K562 (cell line): ENCODE measurements at places on chromosomes 5 and 9. TPM values are rescaled to one million over a fixed set of nuclear protein-coding genes. Genes with fewer than 3 reads are reported as not detected.

GRCh38 chr5:64765804-64766504 is 2.5 kb downstream of the SREK1IP1 start:
- peak; percentile 12 for DNase-seq

Gene TGFBI
- total RNA-seq: 0.62 and 0.98 TPM in 2 replicates

DNA sequence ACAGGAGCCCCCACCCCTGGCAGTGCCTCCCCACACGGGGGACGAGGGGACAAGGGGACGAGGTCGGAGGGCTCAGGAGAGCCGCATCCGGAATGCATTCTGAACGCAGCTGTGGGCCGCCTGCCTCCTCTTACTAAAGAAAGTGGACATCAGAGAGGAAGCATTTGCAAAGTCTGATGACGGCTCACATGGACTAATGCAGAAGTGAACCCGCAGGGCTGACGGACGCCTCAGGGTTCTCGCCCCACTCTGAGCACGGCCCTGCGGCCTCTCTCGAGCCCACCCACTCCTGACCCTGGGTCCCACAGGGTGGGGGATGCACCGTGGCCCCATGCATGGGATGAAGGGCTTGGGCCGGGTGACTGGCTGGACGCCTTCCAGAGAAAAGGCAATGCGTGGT is 5.9 kb downstream of the LPCAT1 start:
- no peak for DNase-seq

Gene NUTM2G
- total RNA-seq: not detected in 2 replicates

Gene C5orf52
- total RNA-seq: not detected in 2 replicates

Gene CCL19
- not detected in 2 replicates for total RNA-seq

DNA sequence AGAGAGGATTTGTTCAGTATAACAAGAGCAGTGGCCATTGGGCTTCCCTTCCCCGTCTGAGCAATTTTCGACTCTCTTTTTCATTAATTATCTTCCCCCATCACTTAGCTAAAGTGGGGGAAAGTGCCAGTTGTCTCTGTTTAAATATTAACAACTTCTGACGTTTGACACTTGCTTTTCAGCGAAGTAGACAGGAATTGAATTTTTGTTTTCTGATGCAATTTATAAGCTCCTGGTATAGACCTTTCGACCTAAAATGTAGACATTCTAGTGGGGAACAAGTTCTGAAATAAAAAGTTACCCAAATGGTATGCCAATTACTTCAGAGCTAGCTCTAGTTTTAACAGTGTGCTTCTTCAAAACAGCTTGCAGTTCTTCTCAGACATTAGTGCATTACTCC is 100.6 kb downstream of the ITGA1 start:
- no peak for DNase-seq

DNA sequence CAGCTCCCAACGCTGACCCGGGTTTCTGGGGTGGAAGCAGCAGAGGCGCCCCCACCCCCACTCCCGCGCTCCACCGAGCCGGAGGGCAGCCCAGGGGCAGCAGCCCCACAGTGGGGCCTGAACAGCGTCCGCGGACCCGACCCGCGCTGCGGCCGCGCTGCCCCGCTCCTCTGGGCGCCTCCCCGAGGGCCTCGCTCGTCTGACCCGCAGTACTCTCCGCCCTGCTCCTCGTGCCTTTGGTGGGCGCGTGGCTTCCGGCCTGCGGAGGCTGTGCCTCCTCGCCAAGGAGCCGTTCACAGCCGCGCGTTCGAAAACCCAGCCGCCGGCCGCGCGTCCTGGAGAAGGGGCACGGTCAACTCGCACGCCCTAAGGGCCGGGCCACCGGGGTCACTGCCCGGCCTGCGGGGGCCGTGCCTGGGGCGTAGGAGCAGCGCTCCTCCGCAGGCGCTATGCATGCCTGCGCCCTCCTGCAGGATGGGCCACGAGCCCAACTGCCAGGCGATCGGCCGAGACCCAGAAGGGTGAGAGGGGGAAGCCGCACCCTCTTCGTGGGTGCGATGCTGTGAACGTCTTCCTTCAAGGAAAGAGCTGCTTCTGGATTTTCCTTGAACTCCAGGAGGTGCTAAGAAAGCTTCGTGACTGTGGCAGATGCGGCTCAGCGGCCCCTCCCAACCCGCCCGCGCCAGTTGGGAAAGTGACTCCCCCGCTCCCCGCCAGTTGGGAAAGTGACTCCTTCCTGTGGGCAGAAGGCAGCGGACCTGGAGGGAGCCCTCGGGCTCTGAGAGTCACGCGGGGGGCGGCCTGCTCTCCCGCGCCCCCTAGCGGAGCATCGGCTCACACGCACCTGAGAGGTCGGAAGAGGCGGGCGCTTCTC is 82.7 kb downstream of the HSD17B3 start:
- peak; percentile 76 for DNase-seq

DNA sequence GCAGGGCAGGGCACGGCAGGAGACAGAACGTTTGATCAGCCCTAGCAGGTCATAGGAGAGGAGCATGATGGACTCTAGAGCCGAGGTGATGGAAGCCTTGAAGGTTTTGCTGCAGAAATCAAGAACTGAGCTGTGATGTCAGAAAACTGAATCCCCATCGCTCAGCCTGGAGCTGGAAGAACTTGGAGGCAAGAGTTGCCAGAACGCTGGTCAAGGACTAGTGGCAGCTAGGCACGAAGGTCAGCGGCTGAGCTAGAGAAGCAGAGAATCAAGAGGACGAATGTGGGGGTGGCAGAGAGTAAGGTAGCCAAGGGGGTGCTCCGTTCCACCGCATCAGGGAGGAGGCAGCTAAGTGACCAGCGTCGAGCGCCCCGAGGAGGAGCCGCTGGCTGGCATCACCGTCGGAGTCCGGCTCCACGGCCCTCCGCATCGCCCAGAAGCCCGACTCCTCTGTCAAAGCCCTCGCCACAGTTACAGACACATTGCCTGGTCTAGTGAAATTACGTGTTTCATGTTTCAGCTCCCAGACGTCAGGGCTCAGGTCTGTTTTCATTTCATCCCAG is 1.2 kb upstream of the GALNT10 start:
- no peak for DNase-seq

- DNase-seq: no peak
Measured at GRCh38 chr5:41334221-41334620, 120.9 kb upstream of the C6 start.

- DNase-seq: no peak
Measured at GRCh38 chr5:3414371-3414770, 181.3 kb upstream of the IRX1 start.

DNA sequence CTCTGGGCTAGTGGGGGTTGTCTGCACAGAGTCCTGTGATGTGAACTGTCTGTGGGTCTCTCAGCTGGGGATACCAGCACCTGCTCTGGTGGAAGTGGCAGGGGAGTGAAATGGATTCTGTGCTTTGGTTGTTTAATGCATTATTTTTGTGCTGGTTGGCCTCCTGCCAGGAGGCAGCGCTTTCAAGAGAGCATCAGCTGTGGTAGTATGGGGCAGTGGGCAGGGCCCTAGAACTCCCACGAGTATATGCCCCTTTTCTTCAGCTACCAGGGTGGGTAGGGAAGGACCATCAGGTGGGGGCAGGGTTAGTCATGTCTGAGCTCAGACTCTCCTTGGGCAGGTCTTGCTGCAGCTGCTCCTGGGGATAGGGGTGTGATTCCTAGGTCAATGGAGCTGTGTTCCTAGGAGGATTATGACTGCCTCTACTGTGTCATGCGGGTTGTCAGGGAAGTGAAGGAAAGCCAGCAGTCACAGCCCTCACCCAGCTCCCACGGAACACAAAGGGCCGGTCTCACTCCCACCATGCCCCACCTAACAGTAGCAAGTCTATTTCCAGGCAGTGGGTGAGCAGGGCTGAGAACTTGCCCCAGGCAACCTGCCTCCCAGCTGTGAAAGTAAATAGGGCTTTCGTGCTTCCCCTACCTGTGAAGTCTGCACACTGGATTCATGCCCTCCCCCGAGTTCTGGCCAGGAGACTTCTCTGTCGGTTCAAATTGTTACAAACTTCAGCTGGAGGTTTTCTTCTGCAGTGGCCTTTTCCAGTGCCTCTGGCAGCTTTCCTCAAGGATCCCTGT is 25.7 kb upstream of the FAM81B start:
- no peak for DNase-seq

GRCh38 chr5:97979740-97980139 is 793.7 kb upstream of the RGMB start:
- no peak for DNase-seq

- DNase-seq: peak; percentile 36
Measured at GRCh38 chr9:34988218-34989002, 1.1 kb upstream of the DNAJB5 start.

DNA sequence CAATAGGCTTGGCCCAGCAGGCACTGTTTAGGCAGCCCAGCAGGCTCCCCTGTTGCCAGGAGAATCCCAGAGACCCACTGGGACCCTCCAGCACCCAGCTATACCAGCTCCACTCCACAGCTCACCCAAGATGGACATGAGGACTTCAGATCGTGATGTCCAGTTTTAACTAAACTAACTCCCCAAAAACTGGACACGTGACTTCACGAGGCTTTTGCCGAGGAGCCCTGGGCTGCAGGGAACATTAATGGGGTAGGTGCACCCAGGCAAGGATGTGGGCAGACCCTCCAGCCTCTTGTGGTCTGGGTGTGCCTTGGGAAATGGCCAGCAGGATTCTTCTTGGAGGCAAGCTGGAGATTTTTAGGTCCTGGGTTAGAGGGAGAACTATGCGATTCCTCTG is 8.9 kb upstream of the NKD2 start:
- no peak for DNase-seq

DNA sequence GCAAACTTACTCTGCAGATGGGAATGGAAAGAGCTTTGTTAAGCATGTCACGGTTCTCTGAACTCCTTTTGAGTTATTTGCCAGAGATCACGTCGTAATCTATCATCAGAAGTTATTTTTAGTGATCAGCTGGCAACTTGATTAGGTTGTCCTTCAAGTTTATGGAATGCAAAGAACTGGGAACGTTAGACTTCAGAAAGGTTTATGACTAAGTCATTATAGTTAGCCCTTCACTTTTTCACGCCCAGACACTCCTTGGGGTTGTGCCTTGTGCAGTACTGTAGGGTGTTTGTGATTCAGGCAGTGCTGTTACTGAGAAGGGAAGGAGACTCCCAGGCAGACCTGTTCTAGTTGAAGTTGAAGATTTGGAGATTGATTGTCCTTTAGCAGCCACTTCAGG is 26.8 kb upstream of the PHF2 start:
- no peak for DNase-seq

DNA sequence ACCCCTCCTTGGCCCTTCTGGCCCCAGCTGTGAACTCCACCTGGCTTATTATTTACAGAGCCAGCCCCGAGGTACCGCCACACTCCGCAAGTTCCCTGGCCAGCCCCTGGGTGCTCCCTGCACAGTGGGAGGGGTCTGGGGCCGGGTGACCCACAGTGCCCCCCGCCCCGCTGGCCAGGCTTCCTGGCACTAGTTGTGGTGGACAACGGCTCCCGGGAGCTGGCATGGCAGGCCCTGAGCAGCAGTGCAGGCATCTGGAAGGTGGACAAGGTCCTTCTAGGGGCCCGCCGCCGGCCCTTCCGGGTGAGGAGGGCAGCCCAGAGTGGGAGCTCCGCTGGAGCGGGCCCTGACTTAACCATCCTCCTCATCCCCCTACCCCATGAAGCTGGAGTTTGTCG is 3.9 kb downstream of the MAMDC4 start:
- DNase-seq: no peak

- DNase-seq: no peak
Measured at GRCh38 chr5:757346-757930, 27.1 kb downstream of the ZDHHC11B start.

GRCh38 chr5:149646564-149646963 is 65.3 kb downstream of the ARHGEF37 start:
- peak; percentile 49 for DNase-seq

GRCh38 chr5:33941090-33941489 is 4.9 kb downstream of the RXFP3 start:
- DNase-seq: no peak

GRCh38 chr9:100294806-100295205 is 57.9 kb downstream of the TEX10 start:
- DNase-seq: no peak

Gene PCDHGA3
- total RNA-seq: 0.24 and 0.38 TPM in 2 replicates

GRCh38 chr9:127169575-127169883 is 47.1 kb upstream of the ANGPTL2 start:
- no peak for DNase-seq

Gene SPATA31A3
- total RNA-seq: not detected in 2 replicates

Gene GABBR2
- total RNA-seq: 0.42 and 0.47 TPM in 2 replicates

Gene SPATA31D4
- total RNA-seq: not detected in 2 replicates

Gene FOXD4L6
- total RNA-seq: not detected in 2 replicates

DNA sequence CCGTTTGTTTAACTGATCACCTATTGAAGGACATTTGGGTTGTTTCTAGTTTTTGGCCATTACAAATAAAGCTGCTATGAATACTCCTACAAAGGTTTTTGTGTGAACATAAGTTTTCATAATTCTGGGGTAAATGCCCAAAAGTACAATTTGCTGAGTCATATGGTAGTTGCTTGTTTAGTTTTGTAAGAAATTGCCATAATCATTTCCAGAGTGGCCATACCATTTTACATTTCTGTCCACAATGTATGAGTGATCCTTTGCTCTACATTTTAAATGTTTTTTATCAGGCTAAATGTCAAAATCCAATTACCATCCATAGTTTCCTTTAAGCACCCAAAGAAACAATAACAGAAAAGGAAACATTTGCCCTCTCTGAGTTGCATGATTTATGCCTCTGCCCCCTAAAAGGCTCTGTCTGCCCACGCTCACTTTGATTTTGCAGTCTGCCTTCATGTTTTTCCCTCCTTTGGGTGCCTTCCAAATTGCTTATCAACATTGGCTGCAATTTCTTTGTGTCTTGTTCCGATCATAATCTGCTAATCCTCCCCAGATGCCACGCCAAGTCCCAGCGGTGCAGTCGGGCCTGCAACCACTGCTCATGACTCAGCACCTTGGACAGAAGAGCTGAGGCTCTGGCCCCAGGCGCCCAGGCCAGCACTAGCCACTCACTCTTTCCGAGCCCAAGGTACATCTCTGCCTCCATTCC is 339.2 kb downstream of the PIK3R1 start:
- peak; percentile 54 for DNase-seq

GRCh38 chr9:115517335-115518075 is 399.5 kb upstream of the TNC start:
- DNase-seq: no peak

DNA sequence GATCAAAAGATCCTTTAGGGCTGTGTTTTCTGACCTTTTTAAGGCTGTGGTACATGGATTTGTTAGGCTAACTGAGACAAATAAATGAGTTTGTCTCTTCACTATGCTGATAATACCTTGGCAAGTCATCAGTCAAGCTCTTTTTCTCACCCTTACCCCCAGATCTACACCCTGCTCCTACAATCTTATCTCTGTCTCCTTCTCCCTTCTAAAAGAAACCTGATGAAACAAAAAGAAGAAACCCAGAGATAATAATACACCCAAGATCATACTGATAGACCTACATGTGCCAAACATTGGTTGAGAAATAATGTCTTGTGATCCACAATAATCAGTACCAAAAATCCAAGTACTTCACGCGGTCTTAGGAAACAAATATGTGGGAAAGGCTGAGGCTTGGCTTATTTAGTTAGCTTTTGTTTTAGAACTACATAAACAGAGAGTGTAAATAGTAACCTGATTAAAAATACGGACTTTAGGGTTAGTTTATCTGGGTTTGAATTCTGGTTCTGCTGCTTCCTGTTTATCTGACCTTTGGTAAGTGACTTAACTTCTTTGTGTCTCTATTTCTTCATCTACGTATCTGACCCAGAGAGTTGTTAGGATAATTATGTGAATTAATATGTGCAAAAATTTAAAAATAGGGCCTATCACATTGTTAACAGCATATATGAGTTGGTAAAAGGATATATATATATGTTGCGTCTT is 24.8 kb upstream of the PDCD1LG2 start:
- DNase-seq: no peak

GRCh38 chr9:73230251-73230650 is 78.6 kb downstream of the ANXA1 start:
- DNase-seq: no peak

GRCh38 chr9:8552732-8553131 is 753.2 kb upstream of the DMAC1 start:
- DNase-seq: no peak
